ENCODE measurements at places on chromosomes 5 and 9. TPM values are rescaled to one million over a fixed set of nuclear protein-coding genes. Genes with fewer than 3 reads are reported as not detected.

DNA sequence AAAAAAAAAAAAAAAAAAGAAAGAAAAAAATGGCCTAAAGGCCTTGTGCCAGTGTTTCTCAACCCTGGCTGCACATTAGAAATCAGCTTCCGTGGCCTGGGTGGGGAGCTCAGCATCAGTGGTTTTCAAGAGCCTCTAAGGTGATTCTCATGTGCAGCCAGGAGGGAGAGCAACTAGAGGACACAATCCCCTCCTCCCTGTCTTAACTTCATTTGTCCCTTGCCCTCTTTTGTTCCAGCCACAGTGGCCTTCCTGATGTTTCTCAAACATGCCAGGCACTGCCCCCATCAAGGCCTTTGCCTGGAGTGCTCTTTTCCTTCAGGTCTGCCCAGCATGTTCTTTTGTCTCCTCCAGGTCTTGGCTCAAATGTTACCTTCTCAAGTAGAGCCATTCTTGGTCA, 42.4 kb downstream of the HOMER1 start:
- no peak for DNase-seq

GRCh38 chr9:93680443-93681268, 104.3 kb downstream of the PHF2 start:
- peak; percentile 5 for DNase-seq

DNA sequence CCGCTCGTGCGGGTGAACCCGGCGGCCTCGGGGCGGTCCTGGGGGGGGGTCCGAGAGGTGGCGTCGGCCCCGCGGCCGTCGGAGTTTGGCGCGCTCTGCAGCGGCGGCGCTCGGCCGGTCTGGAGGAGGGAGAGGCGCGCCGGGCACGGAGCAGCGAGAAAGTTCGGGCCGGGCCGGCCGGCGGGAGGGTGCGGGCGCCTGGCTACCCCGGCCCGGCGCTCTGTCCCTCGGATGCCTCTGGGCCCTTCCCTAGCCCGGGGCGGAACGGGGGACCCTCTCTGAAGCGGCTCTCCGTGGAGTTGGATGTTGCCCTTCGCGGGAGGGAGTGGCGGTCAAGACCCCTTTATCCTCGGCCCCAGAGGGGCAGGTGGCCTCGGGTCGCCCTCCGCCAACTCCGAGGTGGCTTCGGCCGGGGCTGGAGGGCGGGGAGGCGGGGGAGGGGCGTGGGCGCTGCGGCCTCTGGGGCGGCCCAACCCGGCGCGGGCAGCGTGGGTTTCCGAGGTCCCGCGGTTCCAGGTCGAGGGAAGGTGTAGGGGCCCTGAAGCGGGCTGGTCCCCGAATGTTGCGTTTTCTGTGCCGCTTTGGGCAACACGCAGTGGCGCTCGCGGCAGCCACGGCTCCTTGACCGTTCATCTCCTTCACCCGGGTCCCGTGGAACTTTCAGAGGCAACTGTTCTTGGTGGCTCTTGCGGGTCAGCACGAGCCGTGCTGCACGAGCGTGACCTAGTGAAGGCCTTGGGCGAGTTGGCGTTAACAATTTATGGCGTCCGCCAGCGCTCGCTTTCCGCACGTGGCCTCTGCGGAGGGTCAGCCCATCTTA, 290.5 kb downstream of the DOCK8 start:
- DNase-seq: peak; percentile 66

GRCh38 chr5:139027150-139027549, 152.0 kb upstream of the LRRTM2 start:
- DNase-seq: no peak

GRCh38 chr5:152288499-152288898, 116.6 kb downstream of the NMUR2 start:
- DNase-seq: no peak

DNA sequence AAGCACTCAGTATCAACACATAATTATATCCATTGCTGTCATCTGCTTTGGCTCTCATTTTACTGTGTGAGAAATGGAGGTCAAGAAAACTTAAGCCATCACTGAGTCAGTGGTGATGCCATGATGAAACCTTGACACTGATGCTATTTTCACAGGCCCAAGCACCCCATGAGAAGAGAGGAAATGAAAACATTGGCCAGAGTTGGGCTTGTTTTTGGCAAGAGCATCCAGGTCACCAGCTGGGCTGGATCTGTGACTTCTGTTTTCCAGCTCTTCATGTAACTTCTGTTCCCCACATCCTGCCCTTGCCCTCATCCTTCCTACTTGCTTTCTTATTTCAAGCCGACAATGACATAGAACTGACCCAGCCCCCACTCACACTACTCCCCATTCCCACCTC, 10.0 kb downstream of the LCP2 start:
- no peak for DNase-seq

GRCh38 chr9:133210202-133210532, 1.1 kb upstream of the OBP2B start:
- DNase-seq: no peak

DNA sequence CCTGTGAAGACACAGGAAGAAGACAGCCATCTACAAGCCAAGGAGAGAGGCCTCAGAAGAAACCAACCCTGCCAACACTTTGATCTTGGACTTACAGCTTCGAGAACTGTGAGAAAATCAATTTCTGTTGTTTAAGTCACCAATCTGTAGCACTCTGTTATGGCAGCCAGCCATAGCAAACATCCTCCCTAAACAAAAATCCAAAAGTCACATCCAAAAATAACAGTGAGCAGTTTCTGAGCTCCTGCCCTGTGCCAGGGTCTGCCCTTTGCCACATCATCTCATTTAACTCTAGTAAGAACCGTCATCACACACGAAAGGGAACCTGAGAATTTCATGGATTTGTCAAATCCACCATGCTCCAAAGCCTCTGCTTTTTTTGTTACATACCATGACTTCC, 118.8 kb downstream of the TRIM36 start:
- peak; percentile 8 for DNase-seq

DNA sequence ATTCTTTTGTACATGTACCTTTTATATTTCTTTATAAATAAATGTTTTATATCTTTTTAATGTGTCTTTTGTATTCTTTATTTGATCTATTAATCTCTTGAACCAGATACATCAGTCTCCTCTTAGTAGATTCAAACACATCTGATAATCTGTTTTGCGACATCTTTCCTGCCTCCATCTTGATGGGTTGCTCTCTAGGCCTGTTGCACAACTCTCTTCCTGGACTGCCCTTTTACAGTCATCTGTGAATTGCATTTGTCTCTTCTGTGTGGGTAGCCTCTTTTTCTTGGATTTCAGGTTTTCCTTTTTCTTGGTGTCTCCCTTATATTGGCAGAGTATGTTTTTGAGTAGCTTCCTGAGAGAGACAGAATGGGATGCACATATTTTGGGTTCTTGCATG, 6.2 kb downstream of the ZFYVE16 start:
- DNase-seq: no peak

GRCh38 chr9:128333451-128333869, 6.9 kb upstream of the SLC27A4 start:
- DNase-seq: no peak

- DNase-seq: no peak
Measured at GRCh38 chr5:132096904-132097303, 23.3 kb downstream of the CSF2 start.

DNA sequence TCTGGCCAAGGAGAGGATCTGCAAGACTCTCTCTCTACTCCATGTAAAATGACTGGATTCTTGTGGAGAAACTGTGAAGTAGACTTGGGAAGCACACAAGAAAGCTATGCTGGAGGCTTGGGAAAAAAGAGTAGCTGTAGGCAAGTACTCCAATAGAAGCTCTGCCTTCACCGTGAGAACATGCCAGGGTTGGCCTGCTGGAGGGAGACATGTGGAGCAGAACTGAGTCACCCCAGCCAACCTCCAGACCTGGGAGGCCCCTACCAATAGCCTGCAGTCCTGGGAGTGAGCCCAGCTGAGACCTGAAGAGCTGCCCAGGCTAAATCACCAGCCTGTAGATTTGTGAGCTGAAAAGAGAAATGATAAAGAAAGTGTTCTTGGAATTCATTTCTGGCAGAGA, 66.6 kb downstream of the DEPDC1B start:
- DNase-seq: no peak

DNA sequence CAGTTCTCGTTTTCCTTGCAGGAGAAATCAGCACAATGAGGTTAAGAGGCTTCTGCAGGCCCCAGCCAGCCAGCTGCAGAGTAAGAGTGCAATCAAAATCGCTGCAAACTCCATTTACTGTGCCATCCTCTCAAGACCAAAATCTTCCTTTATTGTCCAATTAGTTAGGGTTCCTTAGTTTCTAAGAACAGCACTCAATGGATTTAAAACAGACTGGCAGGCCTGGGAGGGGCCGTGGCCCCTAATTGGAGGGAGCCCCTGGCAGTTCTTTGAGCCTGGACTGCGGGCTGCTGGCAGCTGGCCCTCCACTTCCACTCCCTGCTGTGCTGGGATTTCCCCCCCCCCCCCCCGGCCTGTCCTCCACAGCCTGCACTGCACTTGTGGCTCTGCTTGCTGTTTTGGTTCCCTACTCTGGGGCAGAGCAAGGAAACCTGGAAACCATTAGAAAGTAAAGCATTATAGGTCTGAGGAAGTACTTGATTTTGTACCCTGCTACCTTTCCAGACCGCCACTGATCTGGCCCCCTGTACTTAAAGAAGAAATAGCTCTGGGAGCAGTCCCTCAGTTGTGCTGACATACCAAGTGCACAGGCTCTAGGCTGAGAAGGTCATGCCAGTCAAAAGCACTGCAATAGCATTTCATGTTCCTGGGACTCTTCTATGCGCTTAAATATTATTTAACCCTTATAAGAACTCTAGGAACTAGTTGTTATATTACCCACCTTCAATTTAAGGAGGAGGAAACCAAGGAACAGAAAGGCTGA, 129.0 kb downstream of the APBA1 start:
- DNase-seq: no peak

- DNase-seq: no peak
Measured at GRCh38 chr9:131798246-131798645, 58.4 kb upstream of the RAPGEF1 start.

- no peak for DNase-seq
Measured at GRCh38 chr9:75111019-75111622, 22.8 kb downstream of the OSTF1 start.

- no peak for DNase-seq
Measured at GRCh38 chr9:92341578-92341977, 15.8 kb downstream of the CENPP start.

GRCh38 chr9:115198001-115198400, 80.0 kb upstream of the TNC start:
- DNase-seq: no peak

DNA sequence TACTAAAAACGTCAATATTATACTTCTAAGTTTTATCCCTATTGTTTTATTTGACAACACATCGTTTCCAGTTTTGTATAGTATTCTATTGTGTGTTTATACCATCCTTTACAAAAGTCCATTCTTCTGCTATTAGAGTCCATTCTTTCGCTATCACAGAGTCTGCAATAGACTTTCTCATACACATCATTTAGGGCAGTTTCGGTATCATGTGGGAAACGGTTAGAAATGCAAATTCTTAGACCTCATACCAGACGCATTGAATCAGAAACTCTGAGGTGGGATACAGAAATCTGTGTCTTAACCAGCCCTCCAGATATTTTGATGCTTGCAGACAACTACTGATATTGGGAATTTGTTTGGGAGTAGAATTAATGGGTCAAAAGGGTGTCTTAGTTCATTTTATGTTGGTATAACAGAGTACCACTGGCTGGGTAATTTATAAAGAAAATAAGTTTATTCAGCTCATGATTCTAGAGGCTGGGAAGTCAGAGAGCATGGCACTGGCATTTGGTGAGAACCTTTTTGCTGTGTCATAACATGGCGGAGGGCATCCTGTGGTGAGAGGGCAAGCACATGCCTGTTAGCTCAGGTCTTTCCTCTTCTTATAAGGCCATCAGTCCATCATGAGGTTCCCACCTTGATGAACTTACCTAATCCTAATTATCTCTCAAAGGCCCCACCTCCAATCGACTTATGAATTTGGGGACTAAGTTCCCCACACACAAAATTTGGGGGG, 21.1 kb downstream of the CARTPT start:
- no peak for DNase-seq

DNA sequence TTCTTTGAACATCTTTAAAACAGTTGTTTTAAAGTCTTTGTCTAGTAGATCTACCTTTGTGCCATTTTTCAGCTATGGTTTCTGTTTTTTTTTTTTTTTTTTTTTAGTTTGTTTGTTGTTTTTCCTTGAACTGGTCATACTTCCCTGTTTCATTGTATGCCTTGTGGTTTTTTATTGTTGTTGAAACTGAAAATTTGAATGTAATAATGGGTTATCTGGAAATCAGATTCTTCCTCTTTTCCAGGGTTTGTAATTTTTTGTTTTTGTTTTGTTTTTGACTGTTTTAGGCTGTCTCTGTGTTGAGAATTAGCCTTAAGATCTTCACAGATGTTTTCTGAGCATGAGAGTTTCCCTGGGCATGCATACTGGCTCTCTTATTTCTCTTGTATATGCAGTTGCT, 269.6 kb upstream of the DAP start:
- DNase-seq: no peak

DNA sequence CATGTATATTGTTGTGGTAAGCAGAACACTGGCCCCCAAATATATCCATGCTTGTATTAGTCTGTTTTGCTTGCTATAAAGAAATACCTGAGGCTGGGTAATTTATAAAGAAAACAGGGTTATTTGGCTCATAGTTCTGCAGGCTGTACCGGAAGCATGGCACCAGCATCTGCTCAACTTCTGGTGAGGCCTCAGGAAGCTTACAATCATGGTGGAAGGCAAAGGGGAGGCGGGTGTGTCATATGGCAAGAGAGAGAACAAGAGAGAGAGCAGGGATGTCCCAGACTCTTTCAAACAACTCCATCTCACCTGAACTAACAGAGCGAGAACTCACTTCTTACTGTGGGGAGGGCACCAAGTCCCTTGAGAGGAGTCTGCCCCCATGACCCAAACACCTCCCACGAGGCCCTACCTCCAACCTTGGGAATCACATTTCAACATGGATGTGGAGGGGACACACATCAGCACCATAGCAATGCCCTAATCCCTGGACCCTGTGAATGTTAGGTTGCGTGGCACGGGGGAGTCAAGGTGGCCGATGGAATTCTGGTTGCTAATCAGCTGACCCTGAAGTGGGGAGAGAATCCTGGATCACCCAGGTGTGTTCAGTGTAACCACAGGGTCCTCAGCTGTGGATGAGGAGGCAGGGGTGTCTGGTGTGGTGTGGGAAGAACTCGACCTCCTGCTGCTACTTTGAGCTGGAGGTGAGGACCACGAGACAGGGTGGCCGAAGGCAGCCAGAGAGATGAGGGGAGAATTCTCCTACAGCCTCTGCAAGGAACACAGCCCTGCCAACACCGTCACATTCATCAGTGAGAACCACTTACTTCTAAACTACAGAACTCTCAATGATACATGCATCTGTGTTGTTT, 172.8 kb downstream of the AUH start:
- DNase-seq: no peak

The SH2D3C gene
- polyA plus RNA-seq: 13.7 TPM

The ESM1 gene
- polyA plus RNA-seq: 6.1 TPM

The UGT3A1 gene
- polyA plus RNA-seq: 37.5 TPM

The PKD2L2 gene
- polyA plus RNA-seq: not detected

The PCDHGB2 gene
- polyA plus RNA-seq: not detected

The SPINK6 gene
- polyA plus RNA-seq: not detected

The EQTN gene
- not detected for polyA plus RNA-seq

The PTTG1 gene
- polyA plus RNA-seq: 4.4 TPM

The SLC6A18 gene
- 1.5 TPM for polyA plus RNA-seq

The ADCY2 gene
- polyA plus RNA-seq: 0.17 TPM

The SURF6 gene
- polyA plus RNA-seq: 16.8 TPM

The ANKRD34B gene
- polyA plus RNA-seq: not detected
